ENCODE measurements at places on chromosomes 2 and 18.

- DNase-seq, result no peak
These were observed 148.0 kb downstream of the SMAD7 start for GRCh38 chr18:48802543-48803290.

GRCh38 chr2:104388296-104388695 is 465.6 kb upstream of the POU3F3 start:
- DNase-seq, result no peak

DNA sequence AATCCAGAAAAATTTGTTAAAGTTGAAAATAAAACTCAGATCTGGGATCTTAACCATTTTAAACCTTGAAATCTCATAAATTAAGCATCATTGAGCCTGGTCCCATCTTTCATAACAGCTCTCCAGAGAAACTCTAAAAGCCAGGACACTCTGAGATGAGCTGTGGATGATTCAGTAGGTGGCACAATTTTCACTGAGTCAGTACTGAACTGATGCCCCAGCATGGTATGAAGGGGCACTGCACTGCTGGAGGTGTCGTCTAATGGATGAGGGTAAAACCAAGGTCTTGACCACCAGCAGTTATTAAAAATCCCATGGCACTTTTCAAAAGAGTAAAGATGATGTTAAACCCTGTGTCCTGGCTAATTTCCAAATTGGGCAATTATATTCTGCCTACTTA is 170.6 kb downstream of the FIGN start:
- no peak for DNase-seq

- DNase-seq, result no peak
These were observed 1.9 kb downstream of the LIMS2 start for GRCh38 chr2:127673291-127674069.

DNA sequence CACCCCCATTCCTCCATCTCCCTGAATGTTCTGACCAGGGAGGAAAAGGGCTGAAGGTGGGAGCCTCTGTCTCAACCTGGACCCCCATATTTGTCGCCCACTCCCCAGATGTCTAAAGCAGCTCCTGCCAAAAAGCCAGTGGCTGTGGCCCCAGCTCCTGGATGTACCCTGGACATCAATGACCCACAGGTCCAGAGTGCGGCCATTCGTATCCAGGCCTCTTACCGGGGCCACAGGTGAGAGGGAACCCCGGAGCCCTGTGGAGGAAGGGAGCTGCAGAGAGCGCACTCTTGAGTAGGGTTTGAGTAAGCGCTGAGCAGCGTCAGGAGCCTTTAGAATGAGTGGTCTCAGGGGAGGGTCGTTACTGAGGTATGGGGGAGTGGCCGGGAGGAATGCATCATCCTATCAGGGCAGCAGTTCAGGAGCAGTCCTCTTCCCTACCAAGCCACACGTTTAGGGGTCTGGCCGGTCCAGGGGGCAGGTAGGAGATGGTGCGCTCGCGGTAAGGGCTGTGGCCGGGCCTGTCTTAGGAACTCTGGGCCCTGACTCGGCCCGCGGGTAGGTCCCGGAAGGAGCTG is 2.4 kb upstream of the GMPPA start:
- no peak for DNase-seq

GRCh38 chr2:21231985-21232384 is 108.2 kb downstream of the TDRD15 start:
- no peak for DNase-seq

- DNase-seq, result no peak
These were observed 14.6 kb downstream of the KCNF1 start for GRCh38 chr2:10926191-10926820.

DNA sequence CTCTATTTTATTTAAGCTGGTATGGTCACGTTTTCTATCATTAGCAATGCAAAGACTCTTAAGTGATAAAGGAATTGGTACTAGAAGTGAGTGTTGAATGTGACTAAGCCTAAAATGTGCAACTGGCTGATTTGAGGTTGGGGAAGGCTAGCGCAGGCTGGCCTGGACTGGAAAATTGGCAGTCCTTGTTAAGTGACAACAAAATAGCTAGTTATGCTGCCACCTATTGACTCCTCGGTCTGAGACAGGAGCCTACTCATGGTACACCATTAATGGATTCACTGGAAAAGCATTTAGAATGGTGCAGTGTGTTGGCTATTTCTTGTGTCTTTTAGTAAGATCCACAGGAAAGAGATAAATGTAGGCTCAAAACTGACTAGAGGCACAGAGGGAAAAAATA is 5.7 kb upstream of the WIPF1 start:
- DNase-seq, result peak; percentile 36

GRCh38 chr18:49492694-49493033 is 5.6 kb upstream of the C18orf32 start:
- DNase-seq, result no peak

GRCh38 chr18:42258301-42258965 is 303.4 kb downstream of the PIK3C3 start:
- DNase-seq, result no peak

GRCh38 chr2:216742411-216742810 is 47.1 kb upstream of the IGFBP5 start:
- no peak for DNase-seq

DNA sequence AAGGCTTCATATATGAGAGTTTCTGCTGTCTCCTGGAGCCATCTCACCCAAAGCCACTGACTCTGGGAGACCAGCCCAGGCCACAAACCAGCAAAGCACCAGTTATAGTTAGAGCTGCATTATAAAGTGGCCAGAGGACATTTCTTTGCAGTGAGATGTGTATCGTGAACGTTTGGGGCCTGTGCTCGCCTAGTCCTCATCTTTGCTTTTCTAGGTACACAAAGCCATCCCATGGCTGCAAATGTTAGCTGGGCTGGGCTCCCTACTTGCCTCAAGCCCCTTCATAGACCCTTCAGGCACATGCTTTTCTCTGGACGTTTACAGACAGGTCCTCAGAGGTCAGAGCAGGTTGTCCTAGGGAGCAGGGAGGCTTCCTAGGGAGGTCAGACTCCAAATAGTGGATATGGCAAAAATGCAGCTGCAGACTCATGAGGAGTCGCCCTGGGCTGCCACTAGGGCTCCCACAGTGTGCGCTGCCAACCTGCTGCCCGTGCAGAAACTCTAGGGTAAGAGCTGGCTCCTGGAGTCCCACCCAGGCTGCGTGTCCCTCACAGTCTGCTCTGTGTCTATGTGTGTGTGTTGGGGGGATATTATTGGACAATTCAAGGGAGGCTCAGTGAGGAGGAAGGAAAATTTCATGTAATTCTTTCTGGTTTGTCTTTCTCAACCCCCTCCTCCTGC is 141.0 kb downstream of the RPIA start:
- DNase-seq, result no peak

DNA sequence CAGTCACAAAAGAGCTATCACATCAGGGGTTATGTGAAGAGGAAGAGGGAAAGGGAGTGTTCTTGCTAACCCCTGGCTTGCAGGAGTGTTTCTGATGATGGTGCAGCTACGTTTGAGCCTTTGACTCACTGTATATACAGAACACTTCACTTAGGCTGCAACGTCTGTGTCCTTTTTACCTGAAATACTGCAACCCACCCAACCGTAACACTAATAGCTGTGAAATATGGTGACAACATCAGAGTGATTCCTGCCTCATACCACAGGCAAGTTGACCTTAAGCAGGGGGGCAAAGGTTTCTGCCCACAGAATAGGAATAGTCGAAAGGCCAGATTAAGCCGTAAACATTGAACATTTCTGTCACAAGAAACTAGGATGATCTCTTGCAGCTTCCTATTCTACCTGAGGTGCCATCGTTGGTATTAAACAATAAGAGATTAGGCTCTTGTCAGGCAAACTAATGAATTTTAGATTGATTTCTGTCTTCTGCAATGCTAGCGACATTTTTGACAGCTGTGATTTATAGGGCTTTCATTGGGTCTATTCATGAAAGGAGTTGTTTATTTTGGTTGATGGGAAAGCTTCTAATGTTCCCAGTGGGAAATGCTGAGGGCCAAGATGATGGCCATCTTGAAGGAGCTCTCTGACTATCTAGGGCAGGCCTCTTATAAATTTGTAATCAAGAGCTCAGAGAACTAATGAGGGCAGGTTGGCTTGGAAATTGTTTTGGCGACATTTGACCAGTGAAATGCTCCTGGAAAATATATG is 316.8 kb downstream of the PIK3C3 start:
- no peak for DNase-seq

DNA sequence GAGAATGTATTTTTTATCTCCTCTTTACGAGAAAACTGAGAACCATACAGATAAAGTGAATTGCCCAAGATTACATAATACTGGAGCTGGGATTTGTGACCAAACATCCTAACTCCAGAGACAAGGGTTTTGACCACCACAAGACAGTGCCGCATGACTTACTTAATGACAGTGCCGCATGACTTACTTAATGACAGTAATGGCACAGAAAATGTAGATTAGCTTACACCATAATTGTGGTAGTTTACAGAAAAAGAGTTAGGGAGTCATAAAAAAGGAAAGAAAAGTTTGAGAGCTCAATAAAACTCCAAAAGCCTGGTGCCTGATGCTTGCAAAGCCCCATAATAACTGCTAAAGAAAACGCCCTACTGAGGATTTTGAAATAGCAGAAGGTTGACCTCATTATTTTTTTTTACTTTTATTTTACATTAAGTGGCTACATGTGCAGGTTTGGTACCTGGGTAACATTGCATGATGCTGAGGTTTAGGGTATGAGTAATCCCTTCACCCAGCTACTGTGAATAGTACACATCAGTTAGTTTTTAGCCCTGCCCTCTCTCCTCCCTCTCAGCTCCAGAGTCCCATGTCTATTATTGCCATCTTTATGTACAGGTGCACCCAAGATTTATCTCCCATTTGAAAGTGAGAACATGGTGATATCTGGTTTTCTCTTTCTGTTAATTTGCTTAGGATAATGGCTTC is 310.0 kb upstream of the UBE2E3 start:
- no peak for DNase-seq

- no peak for DNase-seq
These were observed 34.2 kb downstream of the NPAS2 start for GRCh38 chr2:100853909-100854810.

Data from activated CD4-positive, alpha-beta T cell treated with anti-CD3 and anti-CD28 coated beads for 24 hours (primary cell).